ENCODE measurements at places on chromosomes 16 and 17. TPM values are rescaled to one million over a fixed set of nuclear protein-coding genes. Genes with fewer than 3 reads are reported as not detected.

The ZNF469 gene
- 5.9 TPM for total RNA-seq

The HOXB1 gene
- not detected for total RNA-seq

The CCL7 gene
- not detected for total RNA-seq

The LDHD gene
- total RNA-seq, result 3.4 TPM

The CRHR1 gene
- total RNA-seq, result 0.12 TPM

The PPP1R27 gene
- not detected for total RNA-seq

The KRTAP4-6 gene
- not detected for total RNA-seq

The HIGD1B gene
- total RNA-seq, result not detected

The CPHXL2 gene
- total RNA-seq, result not detected

The DPEP2 gene
- total RNA-seq, result not detected

The HID1 gene
- 43.8 TPM for total RNA-seq

The INCA1 gene
- total RNA-seq, result 0.74 TPM

The VWA3A gene
- not detected for total RNA-seq

The ZNF385C gene
- total RNA-seq, result 1.1 TPM

The HASPIN gene
- total RNA-seq, result 19.6 TPM

The METRN gene
- total RNA-seq, result 193 TPM

The PPY gene
- total RNA-seq, result not detected

The TCF25 gene
- 345 TPM for total RNA-seq

The CPNE7 gene
- total RNA-seq, result 201 TPM

The SLC22A31 gene
- total RNA-seq, result 53.7 TPM

The ADAM11 gene
- total RNA-seq, result 7.7 TPM

The CHRNE gene
- total RNA-seq, result 0.30 TPM

The SPATA20 gene
- total RNA-seq, result 57.5 TPM

The GINS2 gene
- total RNA-seq, result 53.3 TPM

The RSAD1 gene
- total RNA-seq, result 82.7 TPM

The GGT6 gene
- total RNA-seq, result 0.10 TPM

The MYH3 gene
- total RNA-seq, result 1.6 TPM

The FAM171A2 gene
- 18.0 TPM for total RNA-seq

The LRRC37A gene
- 1.2 TPM for total RNA-seq

The ADGRG1 gene
- 36.4 TPM for total RNA-seq

The ODAD4 gene
- 0.98 TPM for total RNA-seq

The MEIOC gene
- total RNA-seq, result not detected

The GRB7 gene
- total RNA-seq, result 51.9 TPM

The KCNH6 gene
- total RNA-seq, result not detected

The ACSM2A gene
- total RNA-seq, result not detected

The UTS2R gene
- not detected for total RNA-seq

The TBCD gene
- 152 TPM for total RNA-seq

The SMTNL2 gene
- 2.3 TPM for total RNA-seq

The PLXDC1 gene
- 1.8 TPM for total RNA-seq

The EIF5A gene
- 1,139 TPM for total RNA-seq

The OTOP2 gene
- not detected for total RNA-seq

The KRT27 gene
- total RNA-seq, result not detected

The GPR142 gene
- total RNA-seq, result not detected

The FBXW10 gene
- not detected for total RNA-seq

The ZSCAN10 gene
- total RNA-seq, result 0.76 TPM

The ARHGAP27 gene
- 46.7 TPM for total RNA-seq

The CD79B gene
- total RNA-seq, result 0.59 TPM

The KCNJ16 gene
- total RNA-seq, result not detected

The TXNL4B gene
- 15.5 TPM for total RNA-seq
